Prostate gland (tissue), 2 donors: ENCODE measurements at places on chromosomes 13 and 19.

- DNase-seq = no peak
Measured at GRCh38 chr13:28579322-28579721, 79.6 kb upstream of the POMP start.

- no peak for DNase-seq
Measured at GRCh38 chr19:11861301-11861700, 12.8 kb downstream of the ZNF439 start.

DNA sequence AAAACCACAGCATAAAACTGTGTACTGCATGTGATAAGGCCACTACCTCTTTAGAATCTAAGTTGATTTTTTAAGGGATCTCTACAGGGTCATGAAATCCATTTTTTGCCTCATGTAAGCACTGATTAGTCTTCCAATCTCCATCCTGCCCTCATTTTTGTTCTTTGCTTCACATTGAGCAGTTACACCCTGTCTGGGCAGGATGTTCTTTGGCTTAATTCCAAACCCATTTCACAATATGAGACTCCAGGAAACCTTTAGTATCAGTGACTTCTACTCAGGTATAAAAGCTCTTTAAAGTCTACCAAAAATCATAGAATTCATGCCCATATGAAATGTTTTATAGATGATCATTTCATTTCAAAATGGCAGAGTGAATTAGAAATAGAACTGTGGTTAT lies 592.6 kb downstream of the TBC1D4 start:
- peak; percentile 11 for DNase-seq

DNA sequence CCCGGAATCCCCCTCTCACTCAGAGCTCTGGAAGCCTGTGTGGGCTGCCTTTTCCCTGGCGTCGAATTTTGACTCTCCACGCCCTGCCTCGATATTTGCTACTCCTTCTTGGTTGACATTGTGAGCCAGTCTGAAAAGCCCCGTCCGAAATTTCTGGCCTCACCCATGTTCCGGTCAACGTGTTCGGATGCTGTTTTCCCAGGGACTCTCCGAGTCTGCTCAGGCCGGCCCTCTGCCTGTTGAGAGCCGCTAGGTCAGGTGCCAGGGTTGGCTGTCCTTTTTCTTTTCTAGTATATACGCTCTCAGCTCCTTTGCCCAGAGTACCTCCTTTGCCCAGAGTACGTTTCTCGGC lies 6.8 kb upstream of the DGKH start:
- peak; percentile 44 for DNase-seq

DNA sequence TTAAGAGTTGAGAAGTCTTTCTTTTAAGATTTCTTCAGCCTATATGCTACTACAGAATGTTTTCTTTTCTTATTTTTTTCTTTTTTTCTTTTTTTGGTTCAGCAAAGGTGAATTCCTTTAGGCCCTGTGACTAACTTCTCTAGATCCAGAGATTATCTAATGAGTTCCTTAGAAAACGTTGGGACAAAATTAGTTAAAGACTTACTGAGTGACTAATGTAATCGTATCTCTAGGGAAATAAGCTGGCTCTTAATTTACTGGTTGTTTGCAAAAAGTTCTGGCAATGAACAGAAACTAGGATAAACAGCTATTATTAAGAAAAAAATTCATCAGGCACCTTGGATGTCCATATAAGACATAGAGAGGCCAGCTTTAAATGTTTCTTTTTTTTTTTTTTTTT lies 30.7 kb upstream of the CSNK1A1L start:
- DNase-seq = no peak

DNA sequence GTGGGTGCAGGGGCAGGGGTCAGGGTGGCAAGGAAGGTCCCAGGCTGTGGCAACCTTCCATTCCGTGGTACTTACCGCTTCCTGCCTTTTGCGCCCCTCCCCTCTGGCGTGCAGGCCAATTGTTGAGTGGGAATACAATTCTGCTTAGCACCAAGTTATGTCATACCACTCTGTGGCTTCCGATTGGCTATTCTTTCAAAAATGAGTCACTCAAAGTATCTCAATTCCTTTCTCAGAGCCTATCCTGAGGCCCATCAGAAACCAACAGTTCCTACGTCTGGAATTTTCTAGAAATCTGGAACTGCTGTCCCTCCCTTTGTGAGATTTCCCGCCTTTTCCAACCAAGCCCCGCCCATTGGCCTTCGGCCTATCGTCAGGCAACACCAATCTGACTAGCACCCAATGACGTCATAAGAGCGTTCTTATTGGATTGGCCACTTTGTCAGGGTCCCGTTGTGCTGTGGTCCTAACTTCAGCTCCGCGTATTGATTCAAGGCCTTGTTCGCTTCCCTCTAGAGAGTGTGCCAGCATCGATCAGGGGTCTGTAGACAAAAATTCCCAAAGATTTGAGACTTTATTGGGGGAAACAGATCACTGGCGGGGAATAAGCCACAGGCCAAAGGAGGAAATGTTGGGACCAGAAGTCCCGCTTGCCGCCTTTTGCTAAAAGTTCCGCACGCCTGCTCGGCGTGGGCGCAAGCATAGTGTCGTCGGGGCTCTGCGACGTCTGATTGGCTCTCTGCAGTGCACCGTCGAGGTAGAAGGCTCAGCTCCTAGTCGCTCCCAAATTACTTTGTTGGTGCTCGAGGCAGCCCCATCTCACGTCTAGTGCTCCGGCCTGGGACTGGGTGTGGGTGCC lies 11.7 kb downstream of the NTN5 start:
- DNase-seq = peak; percentile 51

DNA sequence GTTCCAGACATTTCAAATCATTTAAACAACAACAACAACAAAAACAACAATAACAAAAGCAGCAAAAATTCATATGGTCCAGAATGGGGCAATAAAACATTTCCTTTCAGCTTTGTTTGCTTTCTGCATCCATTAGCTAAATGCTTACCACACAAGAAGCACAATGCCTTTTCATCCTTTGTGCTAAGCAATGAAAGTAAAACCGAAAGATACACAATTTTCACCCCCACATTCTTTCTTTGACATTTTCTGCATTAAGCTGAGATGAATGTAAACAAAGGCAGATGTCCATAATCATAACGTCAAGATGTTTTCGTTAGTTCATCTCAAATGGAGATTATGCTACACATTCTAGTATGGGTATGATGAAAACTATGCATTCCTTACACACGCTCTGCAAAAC lies 568.5 kb downstream of the SLITRK6 start:
- no peak for DNase-seq

GRCh38 chr13:69654392-69654791 lies 453.2 kb upstream of the ATXN8OS start:
- DNase-seq = no peak
